NCI-H2107 (cell line): ENCODE measurements at places on chromosomes 1 and 21.

DNA sequence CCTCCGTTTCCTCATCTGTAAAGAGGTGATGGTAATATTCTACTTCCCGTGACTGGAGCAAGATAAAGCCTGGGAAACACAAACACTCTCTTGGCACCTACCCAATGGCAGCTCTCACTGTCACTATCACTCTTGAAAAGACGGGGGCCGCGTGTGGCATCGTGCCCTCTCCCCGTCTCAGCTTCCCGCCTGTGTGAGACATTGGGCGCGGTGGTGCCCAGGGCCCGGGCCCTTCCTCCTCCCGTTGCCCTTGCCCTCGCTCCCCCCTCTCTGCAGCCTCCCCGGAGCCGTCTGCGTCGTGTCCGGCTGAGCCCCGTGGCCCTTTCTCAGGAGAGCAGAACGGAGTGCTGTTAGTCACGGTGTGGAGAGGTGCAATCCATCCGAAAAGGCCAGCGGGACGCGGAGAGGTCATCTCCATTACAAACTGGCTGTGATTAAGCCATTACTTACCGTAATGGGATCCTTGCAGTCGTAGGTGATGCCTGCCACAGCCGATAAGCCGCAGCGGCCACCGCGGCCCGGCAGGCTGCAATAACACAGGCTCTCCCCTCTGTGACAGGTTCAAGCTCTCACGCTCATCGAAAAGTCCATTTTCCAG lies 156.4 kb upstream of the ZC3H12A start:
- no peak for DNase-seq

DNA sequence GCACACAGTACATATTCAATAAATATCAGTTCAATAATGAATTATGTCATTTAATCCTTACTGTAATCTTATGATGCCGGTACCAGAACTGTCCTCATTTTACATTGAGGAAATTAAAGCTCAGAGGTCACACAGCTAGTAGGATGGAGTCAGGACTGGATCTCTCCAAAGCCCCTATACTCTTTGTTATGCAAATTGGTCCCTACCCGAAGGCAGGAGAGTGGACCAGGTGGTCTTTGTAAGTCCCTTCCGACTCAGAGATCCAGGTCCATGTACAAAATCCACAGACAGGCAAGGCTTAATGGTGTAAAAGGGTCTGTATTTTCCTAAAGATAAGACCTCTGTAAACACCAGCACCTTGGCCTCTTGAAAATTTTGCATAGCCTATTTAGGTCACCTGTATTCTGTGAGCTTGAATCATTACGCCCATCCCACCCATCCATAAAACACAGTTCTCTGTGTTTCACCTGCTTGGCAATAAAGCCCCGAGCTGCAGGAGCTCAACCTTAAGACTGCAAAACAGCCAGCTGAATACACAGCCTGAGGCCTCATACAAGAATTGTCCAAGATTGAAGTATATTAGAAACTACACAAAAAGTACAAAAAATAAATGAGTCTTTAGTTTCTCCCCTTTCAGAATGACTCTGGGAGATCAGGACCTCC lies 41.7 kb downstream of the PLXNA2 start:
- DNase-seq = no peak

DNA sequence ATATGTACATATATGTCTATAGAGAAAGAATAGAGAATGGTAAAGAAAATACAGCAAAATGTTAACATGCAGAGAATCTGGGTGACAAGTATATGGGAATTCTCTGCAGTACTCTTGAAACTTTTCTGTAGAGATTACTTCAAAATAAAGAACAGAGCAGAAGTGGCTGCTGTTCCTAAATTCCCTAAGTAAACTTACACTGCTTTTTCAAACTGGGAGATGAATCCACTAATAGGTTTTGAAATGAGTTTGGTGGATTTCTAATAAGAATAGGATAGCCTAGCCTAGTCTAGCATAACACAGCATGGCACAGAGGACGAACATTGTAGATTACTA lies 450 bp upstream of the CR2 start:
- no peak for DNase-seq

DNA sequence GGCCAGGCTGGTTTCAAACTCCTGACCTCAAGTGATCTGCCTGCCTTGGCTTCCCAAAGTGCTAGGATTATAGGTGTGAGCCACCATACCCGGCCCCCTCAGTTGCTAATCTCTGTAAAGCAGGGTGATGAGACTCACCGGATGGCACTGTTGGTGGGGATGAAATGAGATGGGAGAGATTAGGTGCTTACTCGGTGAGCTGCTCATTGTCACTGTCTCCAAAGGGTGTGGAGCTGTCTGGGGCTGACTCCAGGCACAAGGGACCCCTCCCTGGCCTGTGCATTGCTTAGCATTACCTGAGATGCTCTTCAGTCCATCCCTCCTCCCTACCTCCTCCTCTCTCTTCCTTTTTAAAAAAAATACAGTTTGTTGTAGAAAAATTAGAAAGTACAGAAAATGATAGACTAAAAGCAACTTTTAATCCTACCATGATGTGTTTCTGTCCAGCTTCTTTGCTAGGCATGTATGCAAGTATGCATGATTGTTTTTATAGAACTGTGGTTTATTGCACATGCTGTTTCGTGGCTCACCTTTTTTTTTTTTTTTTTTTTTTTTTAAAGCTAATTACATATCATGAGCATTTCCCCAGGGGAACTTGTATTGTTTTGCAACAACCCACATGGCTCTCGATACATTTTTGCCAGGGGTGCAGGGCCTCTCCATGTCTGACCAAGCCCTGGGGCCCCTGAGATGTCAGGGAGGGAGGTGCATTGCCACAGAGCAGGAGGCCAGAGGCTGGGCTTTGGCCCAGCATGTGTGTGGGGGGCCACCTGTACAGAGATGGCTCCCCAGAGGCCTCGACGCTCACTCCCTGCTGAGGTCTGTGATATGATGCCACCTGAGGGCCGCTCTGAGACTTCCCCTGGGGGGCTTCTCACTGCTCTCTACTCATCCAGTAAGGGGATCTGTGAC lies 55.4 kb downstream of the ARHGEF10L start:
- DNase-seq = no peak

DNA sequence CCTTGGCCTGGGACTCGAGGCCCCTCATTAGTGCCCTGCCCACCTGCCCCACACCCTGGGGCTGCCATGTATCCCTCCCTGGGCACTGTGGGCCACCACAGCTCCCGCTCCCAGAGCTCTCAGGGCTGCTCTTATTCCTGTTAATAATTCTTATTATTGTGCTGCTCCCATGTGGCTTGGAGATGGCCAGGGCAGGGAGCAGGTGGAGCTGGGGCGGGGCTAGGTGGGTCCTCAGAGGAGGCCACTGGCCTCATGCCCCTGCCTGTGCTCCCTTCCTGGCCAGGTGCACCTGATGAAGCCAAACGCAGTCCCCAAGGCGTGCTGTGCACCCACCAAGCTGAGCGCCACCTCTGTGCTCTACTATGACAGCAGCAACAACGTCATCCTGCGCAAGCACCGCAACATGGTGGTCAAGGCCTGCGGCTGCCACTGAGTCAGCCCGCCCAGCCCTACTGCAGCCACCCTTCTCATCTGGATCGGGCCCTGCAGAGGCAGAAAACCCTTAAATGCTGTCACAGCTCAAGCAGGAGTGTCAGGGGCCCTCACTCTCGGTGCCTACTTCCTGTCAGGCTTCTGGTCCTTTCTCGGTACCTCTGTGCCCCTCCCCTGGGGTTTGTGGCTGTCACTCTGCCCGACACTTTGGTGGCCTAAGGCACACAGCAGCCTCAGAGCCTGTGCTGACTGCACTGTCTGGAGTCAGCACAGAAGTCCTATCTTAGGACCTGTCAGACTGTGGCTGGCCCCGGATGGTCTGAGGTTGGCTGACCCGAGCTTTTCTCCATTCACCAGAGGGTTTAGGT lies 34.1 kb downstream of the BMP8A start:
- DNase-seq = no peak

GRCh38 chr1:89540406-89540970 lies 15.9 kb downstream of the LRRC8B start:
- DNase-seq = no peak
